ENCODE measurements at places on chromosomes 2 and 18.

DNA sequence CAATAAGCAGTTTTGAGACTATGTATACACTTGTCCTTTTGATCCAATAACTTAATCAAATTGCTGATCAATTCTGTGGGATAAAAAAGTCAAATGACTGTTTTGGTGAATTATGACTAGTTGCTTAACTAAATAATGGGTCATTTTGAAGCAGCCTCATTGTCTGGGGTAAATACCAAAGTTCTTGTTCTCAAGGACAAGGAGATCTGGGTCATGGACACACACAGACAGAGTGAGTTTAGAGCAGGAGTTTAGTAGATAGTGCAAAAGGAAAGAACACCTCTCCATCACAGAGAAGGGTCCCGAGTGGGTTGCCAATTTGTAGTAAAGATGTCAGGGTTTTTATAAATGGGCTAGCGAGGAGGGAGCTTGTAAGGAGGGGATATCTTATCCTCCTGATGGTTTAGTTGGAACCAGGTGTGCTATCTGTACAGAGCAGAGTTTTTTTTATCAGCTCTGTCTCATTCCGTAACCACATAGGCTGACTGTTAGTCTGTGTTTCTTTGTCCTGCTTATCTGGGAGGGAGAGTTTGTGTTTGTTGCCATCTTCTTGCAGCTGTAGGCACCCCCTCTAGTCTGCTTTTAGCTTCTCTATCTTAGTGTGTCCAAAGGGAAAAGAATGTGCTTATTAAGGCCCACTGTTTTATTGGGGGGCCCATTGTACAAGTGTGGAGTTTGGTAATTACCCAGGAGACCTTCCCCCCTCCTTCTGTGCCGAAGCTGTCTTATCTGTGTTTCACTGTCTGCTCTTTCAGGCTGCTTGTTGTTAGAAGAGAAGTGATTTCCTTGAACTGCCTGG, 48.7 kb upstream of the C1GALT1C1L start:
- DNase-seq, result no peak

DNA sequence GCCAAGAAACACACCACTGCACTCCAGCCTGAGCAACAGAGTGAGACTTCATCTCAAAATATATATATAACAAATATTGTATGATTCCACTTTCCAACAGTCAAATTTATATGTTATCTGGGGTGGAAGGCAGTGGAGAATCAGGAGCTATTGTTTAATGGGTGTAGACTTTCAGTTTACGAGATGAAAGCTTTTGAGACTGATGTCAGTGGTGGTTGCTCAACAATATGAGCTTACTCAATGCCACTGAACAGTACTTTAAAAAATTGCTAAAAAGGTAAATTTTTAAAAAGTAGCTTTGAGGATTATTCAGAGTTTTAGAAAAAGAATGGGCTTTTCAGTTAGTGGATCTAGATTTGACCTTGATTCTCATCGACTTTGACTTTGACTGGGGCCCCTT, 105.9 kb upstream of the ST6GAL2 start:
- no peak for DNase-seq

DNA sequence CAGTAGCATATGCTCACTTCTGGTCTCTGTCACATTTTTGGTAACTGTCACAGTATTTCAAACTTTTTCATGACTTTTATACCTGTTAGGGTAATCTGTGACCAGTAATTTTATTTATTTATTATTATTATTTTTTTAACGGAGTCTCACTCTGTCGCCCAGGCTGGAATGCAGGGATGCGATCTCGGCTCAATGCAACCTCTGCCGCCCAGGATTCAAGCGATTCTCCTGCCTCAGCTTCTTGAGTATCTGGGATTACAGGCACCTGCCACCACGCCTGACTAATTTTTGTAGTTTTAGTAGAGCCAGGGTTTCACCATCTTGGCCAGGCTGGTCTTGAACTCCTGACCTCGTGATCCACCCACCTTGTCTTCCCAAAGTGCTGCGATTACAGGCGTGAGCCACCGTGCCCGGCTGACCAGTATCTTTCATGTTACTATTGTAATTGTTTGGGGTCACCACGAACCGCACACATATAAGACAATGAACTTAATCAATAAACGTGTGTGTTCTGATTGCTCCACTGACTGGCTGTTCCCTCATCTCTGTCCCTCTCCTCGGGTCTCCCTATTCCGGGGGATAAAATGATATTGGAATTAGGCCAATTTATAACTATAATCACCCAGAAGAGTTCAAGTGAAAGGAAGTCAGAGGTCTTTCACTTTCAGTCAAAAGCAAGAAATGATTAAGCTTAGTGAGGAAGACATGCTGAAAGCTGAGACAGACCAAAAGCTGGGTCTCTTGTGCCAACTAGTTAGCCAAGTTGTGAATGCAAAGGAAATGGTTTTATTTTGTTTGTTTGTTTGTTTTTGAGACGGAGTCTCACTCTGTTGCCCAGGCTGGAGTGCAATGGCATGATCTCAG, 22.9 kb downstream of the TGIF1 start:
- no peak for DNase-seq

DNA sequence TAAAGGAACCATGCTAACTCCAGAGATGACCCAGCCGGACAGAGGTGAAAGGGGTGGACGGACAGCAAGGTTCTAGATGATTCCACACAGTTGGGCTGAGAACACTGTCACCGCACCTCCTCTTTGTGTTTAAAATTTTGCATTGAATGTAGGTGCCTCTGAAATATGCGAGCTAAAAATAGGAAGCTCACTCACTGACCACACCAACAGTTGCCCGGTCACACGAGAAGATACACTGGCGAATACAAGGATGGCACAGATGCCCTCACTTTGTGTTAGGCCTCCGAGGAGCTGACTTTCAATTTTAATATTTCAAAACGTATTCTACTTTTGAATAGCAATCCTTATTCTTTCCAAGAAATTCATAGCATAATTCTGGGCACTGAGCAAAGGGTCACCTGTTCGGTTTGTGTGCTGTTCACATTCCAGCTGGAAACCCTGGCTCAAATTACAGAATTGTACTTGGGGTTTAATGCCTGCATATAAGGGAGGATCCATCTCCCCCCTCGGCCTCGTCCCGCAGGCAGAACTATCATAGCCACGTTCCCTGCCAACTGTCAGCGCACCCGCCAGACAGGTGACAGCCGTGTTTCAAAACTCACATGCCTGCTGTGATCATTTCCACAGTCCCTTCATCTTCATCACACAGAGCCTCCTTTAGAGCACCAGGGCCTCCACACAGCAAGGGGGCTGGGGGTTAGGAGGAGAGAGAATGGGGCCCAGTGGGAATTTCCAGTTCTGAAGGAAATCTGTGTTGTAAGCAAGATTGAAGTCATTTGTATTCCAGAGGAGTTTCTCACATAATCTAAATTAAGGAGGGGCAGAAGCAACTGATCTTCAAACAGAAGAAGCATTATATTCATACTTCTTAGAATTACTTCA, 48.2 kb downstream of the ADI1 start:
- DNase-seq, result no peak

DNA sequence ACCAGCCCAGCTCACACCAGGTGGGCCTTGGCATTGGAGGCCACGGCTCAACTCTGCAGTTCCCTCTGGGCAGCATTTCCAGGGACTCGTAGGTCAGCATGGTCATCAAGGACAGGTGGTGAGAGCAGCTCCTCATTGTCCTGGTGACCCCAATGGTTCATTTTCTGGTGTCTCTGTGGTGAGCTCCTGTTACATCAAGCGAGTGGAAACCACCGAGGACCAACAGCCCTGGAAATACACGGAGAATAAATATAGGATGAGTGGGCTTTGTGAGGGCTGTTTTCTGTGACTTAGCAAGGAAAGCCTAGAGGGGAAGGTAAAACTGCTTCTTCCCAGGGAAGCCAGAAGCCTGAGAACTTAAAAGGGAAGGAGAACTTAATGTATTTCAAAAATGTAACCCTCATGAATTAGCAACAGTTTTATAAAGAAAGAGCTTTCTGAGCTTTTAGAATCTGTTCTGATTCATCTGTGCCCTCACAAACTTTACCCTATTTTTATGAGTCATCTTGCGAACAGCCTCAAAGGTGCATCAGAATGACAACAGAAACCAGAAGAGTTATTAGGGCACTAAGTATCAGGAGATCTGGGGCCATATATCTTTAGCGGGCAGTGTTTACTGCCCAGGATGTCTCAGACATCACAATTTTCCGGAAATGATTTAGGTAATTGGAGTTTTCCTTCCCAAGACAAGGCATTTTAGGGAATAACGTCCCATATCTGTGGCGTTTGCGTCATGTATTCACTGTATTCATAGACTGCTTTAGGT, 18.7 kb downstream of the C2orf92 start:
- DNase-seq, result no peak

GRCh38 chr2:222677981-222678380, 6.5 kb downstream of the MOGAT1 start:
- no peak for DNase-seq

DNA sequence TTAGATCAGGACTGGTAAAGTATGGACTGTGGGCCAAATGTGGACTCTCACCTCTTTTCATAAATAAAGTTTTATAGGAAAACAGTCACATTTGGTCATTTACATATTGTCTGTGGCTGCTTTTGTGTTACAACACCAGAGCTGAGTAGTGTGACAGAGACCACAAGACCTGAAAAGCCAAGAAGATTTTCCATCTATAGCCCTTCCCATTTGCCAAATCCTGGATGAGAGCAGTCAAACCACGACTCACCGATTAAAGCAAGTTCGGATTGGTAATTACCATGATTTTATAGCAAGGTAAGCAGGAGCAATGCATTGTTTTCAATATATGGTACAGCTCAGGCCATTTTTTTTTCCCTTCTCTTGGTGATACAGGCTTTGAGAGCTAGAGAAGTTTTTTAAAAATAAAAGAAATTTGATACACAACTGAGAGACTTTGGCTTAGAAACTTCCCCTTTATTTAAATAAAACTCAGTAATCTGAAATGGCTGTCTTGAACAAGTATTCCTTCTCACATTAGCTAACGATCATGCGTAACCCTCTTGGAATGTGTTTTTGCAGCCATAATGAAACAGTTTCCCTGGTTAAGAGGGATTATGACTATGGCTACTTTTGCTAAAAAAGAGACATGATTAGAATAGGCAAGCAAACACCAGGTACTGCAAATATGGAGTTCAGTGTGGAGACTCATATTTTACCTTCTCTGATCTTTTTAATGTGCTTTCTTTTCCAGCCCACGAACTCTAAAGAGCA, 9.5 kb upstream of the MALL start:
- DNase-seq, result no peak

GRCh38 chr18:75107196-75107930, 101.6 kb downstream of the PTGR3 start:
- DNase-seq, result no peak

- DNase-seq, result no peak
Measured at GRCh38 chr2:99662761-99663341, 173.0 kb upstream of the REV1 start.

DNA sequence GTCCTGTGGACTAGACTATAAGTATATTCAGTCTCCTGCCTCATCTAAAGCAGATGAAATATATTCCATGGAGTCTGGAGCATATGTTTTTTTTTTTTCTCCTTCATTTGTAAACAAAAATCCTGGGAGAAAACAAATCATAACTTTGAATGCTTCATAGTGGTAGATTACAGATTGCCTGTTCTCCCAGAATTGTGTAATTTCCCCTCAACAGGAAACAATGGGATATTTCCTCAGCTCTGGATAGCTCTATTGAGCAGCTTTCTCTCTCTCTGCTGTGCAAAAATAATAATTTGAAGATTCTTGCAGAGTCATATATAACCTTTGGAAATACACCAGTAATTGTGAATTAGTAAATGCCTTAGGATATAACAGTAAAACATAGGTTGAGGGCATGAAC, 1406.6 kb upstream of the ACVR2A start:
- DNase-seq, result no peak

- peak; percentile 12 for DNase-seq
Measured at GRCh38 chr18:55465313-55465712, 122.7 kb downstream of the TCF4 start.

DNA sequence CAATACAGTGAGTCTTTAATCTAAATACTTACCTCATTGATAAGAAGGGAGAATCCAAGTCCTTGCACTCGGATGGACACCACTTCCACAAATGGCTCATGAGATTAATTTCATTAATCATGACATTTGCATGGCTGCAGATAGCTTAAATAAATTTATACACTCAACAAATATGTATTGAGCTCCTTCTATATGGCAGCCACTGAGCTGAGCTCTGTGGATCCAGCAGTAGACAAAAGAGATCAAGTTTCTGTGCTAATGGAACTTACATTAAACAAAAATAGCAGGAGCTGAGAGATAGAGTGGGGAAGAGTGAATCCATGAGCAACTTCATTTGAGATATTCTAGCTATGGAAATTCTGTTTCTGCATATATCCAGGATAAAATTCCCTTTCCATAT, 44.4 kb downstream of the RAB27B start:
- DNase-seq, result no peak

GRCh38 chr18:63890950-63891304, 3.4 kb downstream of the SERPINB2 start:
- DNase-seq, result no peak

- DNase-seq, result no peak
Measured at GRCh38 chr18:13565228-13565627, 161.1 kb downstream of the FAM210A start.

DNA sequence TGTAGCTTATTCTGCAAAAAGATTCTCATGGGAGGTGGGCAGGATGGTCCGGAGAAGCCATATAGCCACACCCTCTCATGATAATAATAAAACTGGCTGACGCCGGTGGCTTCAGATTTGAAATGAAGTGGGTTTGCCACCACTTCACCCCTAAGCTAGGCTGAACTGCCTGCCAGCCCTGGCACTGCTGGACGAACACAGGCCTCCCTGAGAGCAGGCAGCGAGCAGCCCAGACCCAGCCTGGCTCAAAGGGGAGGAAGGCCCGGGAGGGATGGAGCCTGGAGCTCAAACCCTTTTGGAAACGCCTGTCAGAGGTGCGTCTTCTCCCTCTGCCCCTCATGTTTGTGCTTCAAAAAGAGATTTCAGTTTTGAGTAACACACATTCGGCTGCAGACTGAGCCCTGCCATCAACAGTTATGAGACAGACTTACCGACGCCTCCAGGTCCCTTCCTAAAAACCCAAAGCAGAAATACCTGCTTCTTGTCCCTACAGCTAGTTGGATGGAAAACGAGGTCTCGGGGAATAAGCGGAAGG, 71.1 kb upstream of the HPCAL1 start:
- no peak for DNase-seq

GRCh38 chr2:45533771-45534170, 77.3 kb downstream of the SRBD1 start:
- DNase-seq, result no peak

GRCh38 chr2:60317844-60318243, 235.6 kb downstream of the BCL11A start:
- DNase-seq, result no peak

DNA sequence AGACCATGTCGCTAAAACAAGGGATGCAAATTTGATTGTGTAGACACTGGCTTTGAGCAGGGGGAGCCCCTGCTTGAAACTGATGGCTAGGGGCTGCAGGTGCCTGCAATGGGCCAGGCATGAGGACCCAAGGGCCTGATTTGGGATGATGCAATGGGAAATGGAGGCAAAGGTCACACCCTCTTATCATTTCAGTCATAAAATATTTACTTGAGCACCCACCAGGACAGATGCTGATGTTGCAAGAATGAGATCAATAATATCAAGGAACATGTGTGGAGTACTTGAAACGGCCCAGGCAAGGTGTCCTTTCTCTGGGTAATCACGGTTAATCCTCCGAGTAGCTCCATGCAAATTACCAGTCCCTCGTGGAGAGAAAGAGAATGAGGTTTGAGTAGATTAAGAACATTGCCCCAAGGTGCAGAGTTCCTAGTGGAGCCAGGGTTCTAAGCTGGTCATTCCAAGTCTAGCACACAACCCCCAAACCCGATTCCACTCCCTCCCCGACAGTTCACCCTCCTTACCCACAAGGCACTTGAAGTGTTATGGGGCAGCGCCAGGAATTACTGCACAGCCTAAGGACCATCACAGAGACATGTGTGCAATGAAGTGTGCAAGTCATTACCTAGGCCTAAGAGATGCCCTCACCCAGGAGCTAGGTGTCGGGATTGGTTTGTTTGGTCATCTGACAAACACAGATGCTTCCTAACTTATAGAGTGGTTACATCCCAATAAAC, 14.0 kb upstream of the TMBIM1 start:
- no peak for DNase-seq

Measured in CD4-positive, alpha-beta T cell treated with Interferon alpha-2 for 1 hour (primary cell).